ENCODE measurements at places on chromosomes 7 and 10.

- DNase-seq, result no peak
Measured at GRCh38 chr7:102306916-102307677, 20.4 kb downstream of the SH2B2 start.

DNA sequence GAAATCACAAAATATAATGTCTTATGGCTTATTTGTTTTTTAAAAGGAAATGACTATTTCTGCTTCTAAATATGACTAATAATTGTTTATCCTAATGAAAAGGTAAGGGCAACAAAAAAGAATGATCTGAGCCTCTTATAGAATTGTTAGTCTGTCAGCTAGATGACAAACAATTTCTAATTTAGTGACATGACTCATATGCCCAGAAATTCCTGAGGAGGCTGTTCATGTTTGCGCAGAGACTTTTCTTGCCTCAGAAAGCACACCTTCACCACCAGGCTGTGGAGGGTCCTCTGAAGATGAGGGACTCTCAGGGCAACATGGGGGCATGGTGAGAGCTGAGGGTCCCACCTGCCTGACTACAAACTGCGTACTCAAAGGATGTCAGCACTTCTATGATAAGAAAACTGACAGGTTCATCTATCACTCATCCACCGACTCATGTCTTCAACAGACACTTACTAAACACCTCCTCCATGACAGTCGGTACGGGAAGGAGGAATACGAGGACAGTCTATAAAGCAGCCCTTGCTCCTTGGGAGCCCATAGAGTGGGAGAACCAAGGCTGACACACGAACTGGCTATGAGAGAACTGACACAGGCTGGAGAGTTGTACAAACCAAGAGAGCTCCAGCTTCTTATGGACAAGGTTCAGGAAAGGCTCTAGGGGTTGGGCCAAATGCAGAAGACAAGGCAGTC, 102.0 kb downstream of the PKD1L1 start:
- DNase-seq, result no peak

- DNase-seq, result no peak
Measured at GRCh38 chr10:4661511-4662255, 164.3 kb upstream of the AKR1E2 start.

DNA sequence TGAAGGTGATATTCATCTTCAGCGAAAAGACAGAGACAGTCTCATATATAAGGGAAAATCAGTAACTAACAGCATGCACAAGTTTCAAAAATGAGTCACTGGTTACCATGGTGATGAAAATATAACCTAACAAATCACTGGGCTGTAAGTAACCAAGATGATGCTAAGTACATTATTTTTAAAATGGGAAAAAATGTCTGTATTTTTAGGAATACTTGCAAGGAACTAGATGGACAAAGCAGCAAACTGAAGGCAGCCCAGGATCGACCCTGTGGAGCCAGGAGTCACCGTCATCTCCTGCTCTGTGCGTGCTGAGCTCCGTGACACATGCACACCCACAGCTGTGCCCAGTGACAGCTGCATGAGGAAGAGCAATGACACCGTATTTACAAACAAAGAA, 137.3 kb downstream of the ELMO1 start:
- DNase-seq, result no peak

DNA sequence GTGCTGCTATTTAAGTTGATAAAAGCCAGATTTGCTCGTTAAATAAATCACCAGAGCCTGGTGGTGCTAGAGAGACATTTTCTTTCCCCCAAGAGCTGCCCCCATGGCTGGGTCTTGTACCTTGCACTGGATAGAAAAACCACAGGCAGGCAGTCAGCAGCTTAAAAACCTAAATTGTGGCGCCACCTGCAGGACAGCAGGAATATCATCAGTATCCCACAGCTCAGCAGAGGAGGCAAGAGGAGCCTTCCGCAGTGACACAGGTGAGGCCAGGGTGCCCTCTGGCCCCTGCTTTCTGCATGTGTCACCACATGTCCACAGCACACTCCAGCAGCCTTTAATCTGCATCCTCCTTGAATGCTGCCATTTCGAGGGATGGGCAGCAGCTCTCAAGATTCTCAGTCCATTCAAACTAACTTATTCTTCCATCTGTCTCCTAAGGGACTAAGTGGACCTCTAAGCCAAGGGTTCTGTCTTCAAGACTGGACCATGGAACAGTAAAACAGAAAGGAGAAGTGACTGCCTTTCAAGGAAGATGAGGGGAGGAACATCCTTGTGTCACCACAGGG, 4.5 kb upstream of the PLXNA4 start:
- DNase-seq, result peak; percentile 38

DNA sequence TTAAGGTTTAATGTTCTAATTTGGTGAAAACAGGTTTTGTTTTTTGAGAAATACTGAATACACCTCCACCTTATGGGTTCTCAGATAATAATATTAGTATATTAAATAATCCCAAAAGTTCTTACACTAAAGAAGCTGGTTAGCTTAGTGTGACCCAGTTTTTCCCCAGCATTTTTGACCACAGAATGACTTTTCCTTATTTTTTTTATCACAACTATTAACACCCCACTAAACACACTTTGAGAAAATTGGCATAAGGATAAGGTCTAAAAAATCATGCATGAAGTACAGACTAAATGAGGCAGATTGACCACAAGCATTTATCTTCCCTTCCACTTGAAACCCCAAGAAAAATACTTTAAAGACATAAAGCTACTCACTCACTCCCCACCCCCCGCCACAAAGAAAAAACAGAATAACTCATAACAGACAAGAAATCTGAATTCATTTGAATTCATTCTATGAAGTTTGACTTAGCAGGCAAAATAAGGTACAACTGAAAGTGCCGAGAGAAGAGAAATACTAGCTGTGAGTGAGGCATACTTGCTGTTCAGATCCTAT, 49.7 kb upstream of the WNT16 start:
- DNase-seq, result no peak

- DNase-seq, result no peak
Measured at GRCh38 chr10:75397496-75398199, 3.9 kb downstream of the ZNF503 start.

GRCh38 chr10:90969947-90970673, 49.2 kb upstream of the ANKRD1 start:
- DNase-seq, result no peak

DNA sequence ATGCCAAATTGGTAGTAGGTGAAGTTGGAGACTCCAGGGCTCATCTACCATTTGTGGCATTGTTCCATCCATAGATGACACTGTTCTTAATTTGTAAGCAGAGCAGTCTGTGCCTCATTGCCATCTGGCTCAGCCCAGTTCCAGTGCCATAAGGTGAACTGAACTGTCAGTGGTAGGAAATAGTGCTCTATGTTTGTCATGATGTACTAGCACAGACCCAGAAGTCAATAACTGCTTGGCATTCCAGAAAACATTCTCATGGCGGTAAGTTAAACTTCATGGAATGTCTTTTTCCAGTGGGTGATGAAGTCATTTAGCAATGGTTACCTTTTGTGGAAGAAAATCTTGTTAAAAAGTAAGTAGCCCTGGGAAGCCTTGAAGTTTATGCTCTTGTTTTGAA, 302.7 kb downstream of the SUGCT start:
- DNase-seq, result no peak

- no peak for DNase-seq
Measured at GRCh38 chr7:44695756-44696155, 52.9 kb upstream of the ZMIZ2 start.

- no peak for DNase-seq
Measured at GRCh38 chr7:126185959-126186580, 1066.7 kb downstream of the GRM8 start.

DNA sequence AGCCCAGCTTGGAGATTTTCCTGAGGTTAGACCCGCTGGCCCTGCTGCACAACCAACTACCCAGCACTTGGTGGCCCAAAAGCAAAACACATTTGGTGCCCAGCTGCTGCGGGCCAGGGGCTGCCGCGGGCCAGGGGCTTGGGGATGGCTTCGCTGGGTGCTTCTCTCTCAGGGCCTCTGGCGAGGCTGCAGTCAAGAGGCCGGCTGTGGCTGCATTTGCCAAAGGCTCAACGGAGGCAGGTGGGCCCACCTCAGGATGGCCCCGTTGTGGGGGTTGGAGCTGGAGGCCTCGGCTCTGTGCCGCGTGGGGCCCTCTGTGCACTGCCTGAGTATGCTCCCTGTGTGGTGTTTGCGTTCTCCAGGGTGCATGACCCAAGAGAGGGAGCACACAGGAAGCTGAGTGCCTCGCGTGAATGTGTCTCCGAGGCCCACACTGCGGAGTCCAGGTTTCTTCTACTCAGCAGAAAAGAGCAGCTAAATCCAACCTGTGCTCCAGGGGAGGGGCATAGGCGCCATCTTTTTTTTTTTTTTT, 17.5 kb upstream of the UBE3C start:
- DNase-seq, result no peak

GRCh38 chr7:28812616-28813015, 145.5 kb downstream of the TRIL start:
- no peak for DNase-seq

DNA sequence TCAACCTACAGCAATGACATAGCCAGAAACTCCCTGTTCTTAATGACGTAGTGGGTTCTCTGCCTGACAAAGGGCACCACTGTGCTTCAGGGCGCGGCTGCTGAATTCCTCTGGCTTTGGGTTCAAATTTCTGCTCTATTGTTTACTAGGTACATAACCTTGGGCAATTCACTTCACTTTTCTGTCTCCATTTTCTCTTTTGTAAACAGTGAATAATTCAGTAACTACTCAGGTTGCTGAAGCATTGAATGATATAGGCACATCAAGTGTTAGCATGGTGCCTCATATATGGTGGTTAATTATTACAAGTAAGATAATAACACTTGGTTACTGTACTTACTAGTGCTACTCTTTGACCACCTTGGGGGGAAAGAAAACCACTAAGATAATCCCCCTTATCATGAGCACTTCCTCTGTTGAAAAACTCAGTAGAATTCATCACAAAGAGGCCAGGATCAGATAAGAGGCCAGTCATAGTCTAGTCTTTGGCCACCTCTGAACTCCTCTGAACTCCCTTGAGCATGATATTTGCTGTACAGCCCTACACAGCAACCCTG, 92.0 kb upstream of the AHR start:
- DNase-seq, result no peak

DNA sequence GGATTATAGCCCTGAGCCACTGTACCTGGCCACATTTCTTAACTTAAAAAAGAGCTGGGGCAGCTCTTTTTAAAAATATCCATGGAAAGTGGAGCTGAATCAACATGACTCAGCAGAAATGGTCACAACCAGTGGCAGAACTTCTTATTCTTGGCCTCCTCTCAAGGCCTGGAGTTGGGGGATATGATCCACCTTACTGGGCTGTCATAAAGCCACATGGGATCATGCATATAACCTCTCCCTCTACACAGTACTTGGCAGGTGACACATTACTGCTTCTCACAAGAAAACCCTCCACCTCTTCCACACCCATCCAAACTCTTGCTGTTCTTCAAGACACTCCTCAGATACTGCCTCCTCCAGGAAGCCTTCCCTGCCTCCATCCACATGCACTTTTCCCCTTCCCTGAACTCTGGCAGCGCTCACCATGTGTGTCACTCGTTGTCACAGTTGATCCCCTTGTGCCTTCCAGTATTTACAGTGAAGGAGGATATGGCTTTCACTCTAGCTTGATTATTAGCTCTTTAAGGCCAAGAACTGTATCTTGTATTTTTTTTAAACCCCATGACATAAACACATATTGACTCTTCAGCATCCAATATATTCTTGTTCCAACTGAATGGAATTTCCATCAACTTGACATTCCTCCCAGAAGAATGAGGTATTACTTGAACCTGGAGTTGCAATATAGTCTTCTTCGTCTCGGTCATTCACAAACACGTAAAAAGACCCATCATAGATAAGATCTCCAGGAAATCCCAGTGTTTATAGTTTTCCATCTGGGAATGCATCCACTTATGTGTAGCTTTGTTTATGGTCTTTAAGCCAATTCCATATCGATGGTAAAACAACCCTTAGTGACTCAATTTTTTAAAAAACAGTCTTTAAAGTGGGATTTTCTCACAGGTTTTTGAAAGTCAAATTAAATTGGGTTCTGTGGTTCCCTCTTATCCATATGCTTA, 85.5 kb downstream of the TBXAS1 start:
- DNase-seq, result no peak

- no peak for DNase-seq
Measured at GRCh38 chr7:133727476-133728214, 399.5 kb upstream of the LRGUK start.

DNA sequence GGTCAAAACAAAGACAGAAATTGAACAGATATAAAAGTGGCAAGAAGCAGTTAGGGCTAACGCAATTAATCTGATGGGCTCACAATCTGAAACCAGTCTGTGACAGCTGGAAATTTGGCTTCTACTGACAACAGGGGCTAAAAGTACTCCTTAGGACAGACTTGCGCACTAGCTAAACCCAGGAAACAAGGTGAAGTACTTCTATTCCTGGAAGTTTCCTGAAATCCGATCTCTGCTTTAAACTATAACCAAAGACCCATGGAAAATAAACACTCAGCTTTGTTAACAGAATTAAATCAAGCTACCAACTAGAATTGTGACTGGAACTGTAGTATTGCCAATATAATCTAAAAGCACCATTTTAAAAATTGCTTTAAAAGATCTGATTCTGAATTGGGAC, 520.2 kb upstream of the ZWINT start:
- peak; percentile 27 for DNase-seq

GRCh38 chr10:133231244-133231945, 1.4 kb downstream of the UTF1 start:
- no peak for DNase-seq

DNA sequence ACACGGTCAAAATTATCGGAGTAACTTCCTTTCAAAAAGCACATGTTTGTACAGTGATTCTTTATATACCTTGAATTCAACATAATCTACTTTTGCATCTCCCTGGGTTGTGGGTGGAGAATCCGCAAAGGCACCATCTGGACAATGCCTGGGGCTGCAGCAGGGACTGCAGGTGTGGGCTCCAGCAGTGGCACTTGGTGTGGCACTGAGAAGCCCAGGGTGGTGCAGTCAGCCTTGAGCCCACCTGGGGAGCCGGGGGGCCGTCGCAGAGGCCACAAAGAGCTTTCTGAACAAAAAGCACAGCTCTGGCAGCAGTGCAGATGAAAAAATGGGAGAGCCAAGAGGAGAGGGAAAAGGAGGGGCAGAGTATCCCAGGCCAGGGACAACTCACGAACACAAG, 22.2 kb downstream of the PARD3 start:
- DNase-seq, result no peak

- DNase-seq, result no peak
Measured at GRCh38 chr10:30774261-30774660, 144.7 kb upstream of the LYZL2 start.

- no peak for DNase-seq
Measured at GRCh38 chr7:91306266-91306665, 42.0 kb downstream of the FZD1 start.

DNA sequence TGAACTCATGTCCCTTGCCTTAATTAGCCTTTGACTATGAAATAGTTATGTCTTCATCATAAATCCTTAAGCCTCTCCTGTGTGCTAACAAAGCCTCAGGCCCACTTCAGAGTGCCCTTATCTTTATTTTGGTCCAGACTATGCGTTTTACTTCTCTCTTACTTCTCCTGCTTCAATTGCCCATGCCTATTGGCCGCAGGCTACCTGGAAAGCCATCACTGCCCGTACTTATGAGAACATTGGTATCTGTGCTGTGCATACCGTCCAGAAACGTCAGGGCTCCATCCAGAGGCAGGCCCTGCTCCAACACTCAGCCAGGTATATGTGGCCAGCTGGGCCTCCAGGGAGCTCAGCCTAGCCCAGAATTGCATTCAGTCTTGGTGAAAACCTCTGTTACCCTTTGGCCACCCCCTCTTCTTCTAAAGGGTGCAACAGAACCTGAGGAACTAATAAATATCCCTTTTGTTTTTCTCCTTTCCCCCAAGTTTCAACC, 212.4 kb upstream of the MTPN start:
- no peak for DNase-seq

GRCh38 chr10:4267086-4267773, 482.2 kb upstream of the KLF6 start:
- DNase-seq, result no peak

Measured in NCI-H187 treated with DMSO at 0.1 percent for 48 hours (cell line).